ENCODE measurements at places on chromosomes 1 and 21.
A peak's percentile ranks its signal among the peaks of the same experiment; 100 is the strongest.

GRCh38 chr1:55957276-55957675, 622.1 kb downstream of the PLPP3 start:
- no peak for DNase-seq

DNA sequence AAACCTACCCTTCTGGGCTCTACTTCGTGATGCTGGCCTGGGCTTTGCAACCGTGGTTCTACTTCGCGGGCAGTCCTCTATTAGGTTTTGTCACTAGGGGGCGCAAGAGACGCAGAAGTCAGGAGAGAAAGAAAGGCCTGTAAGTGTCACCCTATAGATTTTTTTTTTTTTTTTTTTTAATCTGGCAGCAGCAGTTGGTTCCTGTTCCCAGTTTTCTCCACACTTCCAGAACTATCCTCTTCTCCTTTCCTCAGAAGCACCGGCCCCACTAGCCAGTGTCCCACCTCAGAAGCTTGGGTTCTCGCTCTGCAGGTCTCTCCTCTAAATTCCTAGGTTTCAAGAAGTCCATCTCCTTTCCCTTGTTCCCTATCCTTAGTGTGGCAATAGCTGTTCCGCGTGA, 9.1 kb upstream of the LCE2D start:
- no peak for DNase-seq

- no peak for DNase-seq
These were observed 13.8 kb upstream of the SIM2 start for GRCh38 chr21:36684957-36685714.

DNA sequence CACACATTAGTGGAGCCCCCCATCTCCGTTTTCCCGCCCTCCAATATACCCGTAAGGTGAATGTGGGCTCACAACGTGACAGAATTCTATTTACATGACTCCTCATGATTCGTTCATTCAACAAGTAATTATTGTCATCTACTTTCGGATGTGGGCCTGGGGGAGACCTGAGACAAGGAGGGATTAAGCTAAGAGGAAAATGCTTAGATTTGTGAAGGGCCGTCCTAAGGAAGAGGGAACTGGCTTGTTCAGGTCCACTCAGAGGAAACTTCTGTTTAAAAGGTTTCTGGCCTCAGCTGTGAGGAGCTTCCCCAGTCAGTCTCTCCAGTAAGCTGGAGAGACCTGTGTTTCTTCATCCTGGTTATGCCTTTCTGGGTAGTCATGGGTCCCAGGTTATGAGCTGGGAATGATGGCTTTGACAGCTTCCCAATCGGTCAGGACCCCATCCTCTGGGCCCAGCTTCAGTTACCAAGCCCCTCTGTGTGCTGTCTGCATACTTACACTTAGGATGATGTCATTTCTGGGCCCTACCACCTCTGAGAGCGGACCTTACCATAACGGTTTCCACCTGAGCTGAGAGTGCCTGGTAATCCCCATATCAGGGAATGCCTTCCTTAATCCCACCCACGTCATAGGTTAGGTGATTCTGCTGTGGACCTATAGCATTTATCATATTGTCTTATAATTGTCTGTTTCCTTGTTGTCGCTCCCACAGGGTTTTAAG, 687 bp upstream of the ERI3 start:
- DNase-seq = no peak

GRCh38 chr1:192539297-192540092, 36.1 kb upstream of the RGS1 start:
- DNase-seq = no peak

- no peak for DNase-seq
These were observed 53.9 kb upstream of the SAMD13 start for GRCh38 chr1:84247425-84248220.

GRCh38 chr1:63320022-63320721, 2.2 kb upstream of the FOXD3 start:
- DNase-seq = peak; percentile 64

- DNase-seq = no peak
These were observed 76.3 kb downstream of the NPHP4 start for GRCh38 chr1:5915587-5916571.

- DNase-seq = no peak
These were observed at the start of gene CTSK for GRCh38 chr1:150808121-150808520. Gene CTSK, minus strand, starts transcription at chr1:150808260. Its CDS starts 1,455 bp downstream, at chr1:150806805.

- DNase-seq = no peak
These were observed 86.9 kb upstream of the NEGR1 start for GRCh38 chr1:72369069-72369757.

GRCh38 chr1:184775885-184776284, 21.2 kb upstream of the EDEM3 start:
- no peak for DNase-seq

DNA sequence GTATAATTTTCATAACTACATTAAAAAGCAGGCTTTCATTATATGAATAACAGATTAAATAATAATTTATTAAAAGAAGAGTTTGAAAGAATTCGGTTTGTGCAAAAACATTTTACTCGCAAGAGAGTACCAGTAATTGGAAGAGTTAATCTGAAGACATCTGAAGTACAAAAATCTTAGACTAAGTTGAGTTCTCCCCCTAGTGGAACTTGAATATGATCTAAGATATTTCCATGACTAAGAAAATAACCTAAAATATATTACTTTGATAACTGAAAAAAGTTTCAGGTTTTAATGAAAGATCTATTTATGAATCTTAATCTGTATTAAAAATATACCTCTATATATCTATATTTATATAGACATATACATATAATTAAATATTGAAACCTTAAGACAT, 112.5 kb upstream of the GFI1 start:
- DNase-seq = no peak

GRCh38 chr1:2435091-2435490, 22.7 kb upstream of the PEX10 start:
- no peak for DNase-seq

GRCh38 chr1:233140974-233141373, 154.6 kb downstream of the PCNX2 start:
- no peak for DNase-seq

GRCh38 chr1:20476265-20477038, 9.6 kb downstream of the CAMK2N1 start:
- DNase-seq = no peak

- peak; percentile 90 for DNase-seq
These were observed 1.4 kb upstream of the FOXD2 start for GRCh38 chr1:47436304-47436978.

GRCh38 chr1:113663165-113663951, 95.9 kb downstream of the PHTF1 start:
- no peak for DNase-seq

GRCh38 chr1:82625537-82625936, 824.8 kb downstream of the ADGRL2 start:
- no peak for DNase-seq

DNA sequence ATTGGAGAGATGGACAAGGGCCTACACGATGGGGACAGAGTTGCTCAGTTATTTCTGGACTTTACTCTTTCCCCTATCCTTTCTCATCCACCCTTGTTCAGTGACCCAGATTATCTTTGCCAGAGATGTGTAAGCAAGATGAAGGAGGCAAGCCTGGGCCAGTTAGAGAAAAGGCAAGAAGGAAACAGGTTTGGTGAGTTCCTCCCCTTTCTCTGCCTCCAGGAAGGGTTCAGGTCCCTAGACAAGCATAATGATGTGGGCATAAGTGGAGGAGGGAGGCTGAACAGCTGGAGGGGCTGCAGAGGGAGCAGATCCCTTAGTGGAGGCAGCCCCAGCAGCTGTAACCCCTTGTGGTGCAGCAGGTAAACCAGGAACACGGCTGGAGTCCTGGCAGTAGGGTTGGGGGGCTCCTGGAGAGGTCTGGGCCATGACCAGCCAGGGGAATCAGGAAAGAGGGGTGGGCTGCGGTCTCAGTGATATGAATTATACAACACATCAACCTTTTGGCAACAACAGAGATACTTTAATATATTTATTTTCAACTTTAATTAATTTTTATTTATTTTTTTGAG, 9.2 kb upstream of the CDC42 start:
- DNase-seq = no peak

GRCh38 chr21:45032977-45033710, 41.2 kb upstream of the ADARB1 start:
- peak; percentile 62 for DNase-seq

- no peak for DNase-seq
These were observed 103.1 kb downstream of the PGBD5 start for GRCh38 chr1:230322967-230323547.

DNA sequence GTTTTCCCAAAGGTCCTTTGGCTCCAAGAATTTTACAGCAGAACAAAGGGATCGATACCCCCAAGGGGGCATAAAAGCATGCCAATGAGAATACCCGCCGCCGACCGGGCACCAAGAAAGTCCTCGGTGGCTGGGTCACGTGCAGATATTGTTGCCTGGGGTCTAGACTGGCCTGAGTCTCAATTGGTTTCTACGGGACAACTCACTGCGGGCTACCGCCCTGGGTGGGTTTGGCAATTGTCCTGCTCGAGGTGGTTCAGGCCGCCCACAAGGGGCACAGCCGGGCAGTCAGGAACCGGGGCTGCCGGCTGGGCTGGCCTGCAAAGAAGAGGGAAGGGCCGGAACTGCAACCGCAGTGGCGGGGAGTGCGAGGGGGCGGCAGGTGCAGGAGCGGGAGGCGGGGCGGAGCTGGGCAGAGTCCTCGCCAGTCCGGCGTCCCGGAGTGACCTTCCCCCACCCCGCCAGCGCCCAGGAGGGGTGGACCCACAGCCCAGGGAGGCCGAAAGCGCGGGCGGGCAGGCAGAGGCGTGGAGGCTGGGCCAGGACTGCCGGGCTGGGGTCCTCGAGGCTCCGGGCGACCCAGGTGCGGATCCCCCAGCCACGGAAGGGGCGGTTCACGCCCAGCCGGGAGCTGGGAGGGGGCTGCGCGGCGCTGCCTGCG, 926 bp upstream of the ATP1B1 start:
- DNase-seq = peak; percentile 75

- DNase-seq = no peak
These were observed 153.3 kb upstream of the SGIP1 start for GRCh38 chr1:66380452-66381212.

DNA sequence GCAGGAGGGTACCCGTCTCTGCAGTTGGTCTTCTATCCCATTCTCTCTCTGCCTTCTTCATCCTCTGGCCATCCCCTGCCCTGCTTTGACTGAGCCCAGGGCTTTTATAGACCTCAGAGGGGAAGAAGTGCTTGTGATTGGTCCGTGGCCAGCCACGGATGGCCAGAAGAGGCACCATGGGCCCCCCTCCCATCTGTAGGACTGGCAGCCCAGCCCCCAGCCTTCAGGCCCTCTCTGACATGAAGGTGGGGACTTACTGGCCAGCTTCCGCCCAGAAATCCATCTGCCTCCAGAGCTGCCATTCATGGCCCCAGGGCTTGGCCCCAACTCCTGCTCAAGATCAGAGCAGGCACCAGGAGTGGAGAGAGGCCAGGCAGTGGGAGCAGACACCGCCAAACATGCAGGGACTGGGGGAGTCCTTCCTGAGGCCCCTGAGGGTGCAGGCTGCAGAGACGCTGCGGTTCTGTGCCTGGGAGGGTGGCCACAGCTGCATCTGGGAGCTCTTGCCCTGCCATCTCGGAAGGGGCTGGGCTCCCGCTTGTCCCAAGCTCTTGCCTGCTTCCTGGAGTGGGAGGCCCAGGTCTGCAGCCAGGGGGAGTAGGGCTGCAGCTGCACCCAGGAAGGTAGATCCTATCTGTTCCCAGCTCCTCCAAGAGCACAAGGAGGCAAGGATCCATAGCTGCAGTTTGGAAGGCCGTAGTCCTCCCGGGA, 698.6 kb upstream of the B3GALT2 start:
- no peak for DNase-seq

DNA sequence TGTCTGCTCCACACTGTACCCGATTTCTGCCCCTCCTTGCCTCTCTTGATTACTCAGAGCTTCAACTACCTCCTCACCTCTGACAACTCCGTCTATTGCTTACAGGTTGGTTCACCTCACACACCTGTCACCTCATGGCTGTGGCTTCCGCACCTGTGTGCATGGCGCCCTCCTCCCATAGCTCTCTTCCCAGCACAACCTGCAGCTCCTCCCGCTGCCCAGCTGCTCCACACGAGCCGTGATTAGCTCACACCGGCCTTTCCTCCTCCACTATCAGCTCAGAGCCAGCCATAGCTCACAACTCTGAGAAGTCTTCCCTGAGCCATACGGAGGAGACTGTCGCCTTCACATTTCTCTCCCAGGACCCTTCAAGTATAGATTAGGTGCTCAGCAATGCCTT, 67.5 kb downstream of the GNG4 start:
- no peak for DNase-seq

DNA sequence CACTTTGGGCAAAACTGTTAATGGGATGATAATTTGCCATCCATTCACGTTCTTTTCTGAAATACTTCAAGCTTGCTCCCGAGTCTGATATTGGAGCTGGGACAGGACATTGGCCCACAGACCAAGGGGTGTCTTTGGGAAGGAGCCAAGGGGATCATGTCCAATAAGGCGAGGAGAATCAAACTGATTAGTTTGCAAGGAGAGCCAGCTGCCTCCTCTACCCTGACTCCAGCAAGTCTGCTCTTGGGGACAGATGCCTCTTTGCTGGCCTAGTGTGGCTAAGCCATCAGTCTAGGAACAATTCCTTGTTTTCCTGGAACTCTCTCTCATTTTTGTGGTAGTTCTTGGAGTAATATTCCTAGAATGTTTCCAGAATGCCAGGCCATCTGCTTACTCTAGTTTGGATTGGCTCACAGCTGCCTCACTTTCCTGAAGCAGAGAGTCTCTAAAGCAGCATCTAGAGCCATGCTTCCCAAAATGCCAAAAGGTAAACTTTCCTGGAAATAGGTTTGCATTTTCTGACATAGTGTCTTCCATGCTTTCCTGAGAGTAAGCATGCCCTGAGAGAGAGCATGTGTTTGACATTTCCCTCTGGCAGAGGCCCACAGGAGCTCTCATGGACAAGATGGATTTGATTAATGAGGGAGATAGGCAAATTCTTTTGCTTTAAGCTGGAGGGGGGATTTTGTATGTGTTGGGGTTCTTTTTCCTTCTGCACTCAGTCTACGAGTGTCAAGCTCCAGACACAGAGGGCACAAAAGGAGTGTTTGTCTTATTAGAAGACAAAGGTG, 145.6 kb downstream of the GDAP2 start:
- DNase-seq = no peak

- no peak for DNase-seq
These were observed 61.6 kb upstream of the RUNX3 start for GRCh38 chr1:24991697-24992096.

DNA sequence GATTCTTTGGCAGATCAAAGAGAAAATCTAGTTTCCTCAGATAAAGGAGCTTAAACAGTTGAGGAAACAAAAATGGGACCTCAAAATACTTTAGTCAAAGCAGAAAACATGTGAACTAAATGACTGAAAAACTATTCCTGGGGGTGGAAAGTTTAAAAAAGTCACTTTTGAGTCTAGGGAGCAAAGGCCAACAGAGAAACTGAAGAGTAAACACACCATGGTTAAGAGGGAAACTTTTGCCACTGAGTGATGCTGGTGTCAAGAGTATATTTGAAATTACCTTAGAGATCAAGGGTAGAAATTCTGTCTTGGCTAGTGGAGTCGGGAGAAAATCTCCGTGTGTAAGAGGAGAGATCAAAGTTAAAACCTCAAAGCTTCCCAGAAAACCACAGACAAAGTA, 501.2 kb upstream of the ADGRL4 start:
- DNase-seq = no peak

- no peak for DNase-seq
These were observed 69.9 kb downstream of the PGBD5 start for GRCh38 chr1:230356190-230356589.
